Dermis microvascular lymphatic vessel endothelial cell (primary cell): ENCODE measurements at places on chromosomes 16 and 17. TPM values are rescaled to one million over a fixed set of nuclear protein-coding genes. Genes with fewer than 3 reads are reported as not detected.

The SCO1 gene
- 29.8 and 46.0 TPM in 2 replicates for total RNA-seq

The CDH16 gene
- total RNA-seq = not detected in 2 replicates

The KSR1 gene
- total RNA-seq = 6.2 and 17.4 TPM in 2 replicates

The NIP7 gene
- 22.7 and 23.0 TPM in 2 replicates for total RNA-seq

The SLC26A11 gene
- total RNA-seq = 5.5 and 9.5 TPM in 2 replicates

The DNAH9 gene
- under 0.01 TPM in 1 of 2 replicates, not detected in the other for total RNA-seq

The ARHGAP44 gene
- total RNA-seq = 0.39 and 0.51 TPM in 2 replicates

The VWA3A gene
- 0.13 TPM in 1 of 2 replicates, not detected in the other for total RNA-seq

The ERN2 gene
- not detected in 2 replicates for total RNA-seq
